ENCODE measurements at places on chromosomes 13 and 19. TPM values are rescaled to one million over a fixed set of nuclear protein-coding genes. Genes with fewer than 3 reads are reported as not detected.

DNA sequence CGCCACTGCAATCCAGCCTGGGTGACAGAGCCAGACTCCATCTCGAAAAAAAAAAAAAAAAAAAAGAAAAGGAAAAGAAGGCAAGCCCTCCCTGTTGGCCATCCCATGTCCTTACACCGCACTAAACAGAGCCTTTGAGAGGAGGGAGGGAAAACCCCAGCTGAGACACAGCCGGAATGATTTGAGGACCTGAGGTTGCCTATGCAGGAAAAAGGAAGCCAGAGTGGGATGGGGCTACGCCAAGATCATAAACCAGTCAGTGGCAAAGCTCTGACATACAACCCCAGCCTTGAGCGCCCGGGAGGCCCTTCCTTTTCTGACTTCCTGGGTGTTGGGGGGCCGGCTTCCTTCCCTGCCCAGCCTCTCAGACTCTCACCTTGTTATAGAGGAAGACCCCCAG is 12.5 kb upstream of the CHERP start:
- DNase-seq = no peak

Gene CEACAM20
- total RNA-seq = not detected

DNA sequence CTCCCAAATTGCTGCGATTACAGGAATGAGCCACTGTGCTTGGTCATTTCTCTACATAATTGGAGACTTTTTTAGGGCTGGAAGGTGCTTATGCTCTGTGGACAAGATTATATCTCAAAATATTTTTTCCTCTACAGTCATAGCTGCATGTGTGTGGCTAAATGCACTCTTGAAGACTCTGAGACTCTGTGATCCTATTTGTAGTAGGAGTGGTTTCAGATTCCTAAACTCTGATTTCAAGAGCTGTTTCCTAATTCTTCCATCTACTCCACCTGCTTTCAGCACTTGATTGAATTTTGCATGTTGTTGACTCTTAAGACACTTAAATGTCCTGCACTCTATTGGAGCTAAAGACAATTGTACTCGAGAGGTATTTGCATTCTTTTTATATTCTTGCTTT is 78.0 kb downstream of the KLF5 start:
- no peak for DNase-seq

GRCh38 chr13:35480346-35480745 is 3.9 kb upstream of the MAB21L1 start:
- no peak for DNase-seq

DNA sequence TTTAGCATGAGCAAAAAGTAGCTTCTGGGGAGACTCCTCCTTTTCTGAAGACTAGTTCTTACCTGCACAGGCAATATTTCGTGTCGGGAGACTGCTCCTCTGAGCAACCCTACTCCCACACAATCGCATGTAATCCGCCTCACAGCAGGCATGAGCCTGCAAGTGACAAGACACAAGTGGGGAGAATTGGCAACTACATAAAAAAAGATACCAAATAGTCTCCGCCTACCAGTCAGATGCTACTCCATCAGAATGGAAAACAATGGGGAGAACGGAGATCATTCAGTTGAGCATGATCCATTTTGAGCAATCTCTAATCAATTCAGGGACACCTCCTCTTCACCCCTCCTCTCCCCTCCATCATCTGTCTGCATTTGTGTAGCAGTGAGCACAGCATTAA is 321.0 kb downstream of the COG6 start:
- DNase-seq = no peak

Gene GSX1
- total RNA-seq = not detected

DNA sequence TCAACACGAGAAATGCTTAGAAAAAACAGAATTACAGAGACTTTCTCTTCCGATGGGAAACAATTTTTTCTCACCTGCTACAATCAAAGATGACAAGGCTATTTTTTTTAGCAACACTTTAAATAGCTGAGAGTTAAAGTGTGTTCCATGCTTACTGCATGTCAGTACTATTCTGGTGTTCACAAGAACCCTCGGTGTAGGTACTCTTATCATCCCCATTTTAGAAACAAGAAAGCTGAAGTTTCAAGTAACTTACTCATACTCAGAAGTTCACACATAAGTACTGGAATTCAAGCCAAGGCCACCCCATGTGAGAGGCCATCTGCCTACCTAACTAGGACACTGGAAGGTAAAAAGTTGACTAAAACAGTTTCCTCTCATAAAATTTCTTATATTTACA is 9.0 kb upstream of the TNFRSF19 start:
- no peak for DNase-seq

DNA sequence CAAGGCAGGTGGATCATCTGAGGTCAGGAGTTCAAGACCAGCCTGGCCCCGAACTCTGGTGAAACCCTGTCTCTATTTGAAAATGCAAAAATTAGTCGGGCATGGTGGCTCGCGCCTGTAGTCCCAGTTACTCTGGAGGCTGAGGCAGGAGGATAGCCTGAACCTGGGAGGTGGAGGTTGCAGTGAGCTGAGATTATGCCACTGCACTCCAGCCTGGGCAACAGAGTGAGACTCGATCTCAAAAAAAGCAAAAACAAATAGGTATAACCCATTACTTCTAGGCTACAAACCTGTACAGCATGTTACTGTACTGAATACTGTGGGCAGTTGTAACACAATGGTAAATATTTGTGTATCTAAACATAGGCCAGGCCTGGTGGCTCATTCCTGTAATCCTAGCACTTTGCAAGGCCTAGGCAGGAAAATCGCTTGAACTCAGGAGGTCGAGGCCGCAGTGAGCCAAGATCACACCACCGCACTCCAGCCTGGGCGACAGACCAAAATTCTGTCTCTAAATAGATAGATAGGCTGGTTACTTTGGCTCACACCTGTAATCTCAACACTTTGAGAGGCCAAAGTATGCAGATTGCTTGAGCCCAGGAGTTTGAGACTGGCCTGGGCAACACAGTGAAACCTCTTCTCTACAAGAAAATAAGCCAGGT is 63.5 kb downstream of the MYO9B start:
- no peak for DNase-seq

Gene C1QTNF9B
- total RNA-seq = 0.86 TPM

DNA sequence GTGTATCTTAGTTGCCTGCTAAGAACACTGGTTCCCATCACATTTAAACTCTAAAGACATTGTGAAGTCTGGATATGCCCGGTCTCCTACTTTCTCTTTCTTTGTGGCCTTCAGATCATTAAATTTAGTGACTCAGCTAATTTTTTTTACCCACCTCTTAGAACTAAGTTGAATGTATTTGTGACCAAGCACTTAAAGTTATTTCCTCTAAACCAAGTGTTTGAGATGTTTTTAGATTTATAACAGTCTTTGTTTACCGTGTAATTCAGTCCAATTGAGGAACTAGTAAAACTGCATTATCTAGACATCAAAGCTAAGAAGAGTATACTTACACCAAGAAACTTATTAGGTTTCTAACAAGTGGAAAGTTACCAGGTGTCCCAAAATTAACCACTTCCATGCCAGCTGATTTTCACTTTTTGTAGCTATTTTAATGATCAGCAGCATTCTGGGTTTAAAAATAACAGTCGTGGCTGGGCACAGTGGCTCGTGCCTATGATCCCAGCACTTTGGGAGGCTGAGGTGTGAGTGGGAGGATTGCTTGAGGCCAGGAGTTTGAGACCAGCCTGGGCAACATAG is 53.1 kb downstream of the ARHGAP35 start:
- peak; percentile 90 for DNase-seq

- no peak for DNase-seq
These were observed 30.0 kb downstream of the MPHOSPH8 start for GRCh38 chr13:19663416-19663979.

Data from fibroblast of villous mesenchyme (primary cell).